Left renal cortex interstitium (tissue), 4 donors: ENCODE measurements at places on chromosomes 6 and 20.
A peak's percentile ranks its signal among the peaks of the same experiment; 100 is the strongest.

DNA sequence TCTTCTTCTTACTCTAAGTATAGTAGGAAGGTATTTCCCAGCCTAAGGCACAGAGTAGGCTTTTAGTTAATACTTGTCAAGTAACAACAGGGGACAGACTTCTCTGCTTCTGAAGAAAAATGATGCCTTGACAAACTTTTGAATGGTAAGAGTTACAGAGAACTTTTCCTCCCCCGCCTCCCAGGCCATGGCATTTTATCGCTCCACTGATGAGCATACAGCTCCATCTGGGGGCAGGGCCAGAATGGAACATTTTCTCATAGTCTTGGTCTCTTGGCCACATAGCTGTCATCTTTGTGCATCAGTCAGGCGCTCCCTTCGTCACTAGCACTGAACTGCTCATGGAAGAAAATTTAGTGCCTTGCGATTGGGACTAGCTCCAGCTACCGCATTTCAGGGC is 1066.8 kb upstream of the CITED2 start:
- peak; percentile 51 for DNase-seq

DNA sequence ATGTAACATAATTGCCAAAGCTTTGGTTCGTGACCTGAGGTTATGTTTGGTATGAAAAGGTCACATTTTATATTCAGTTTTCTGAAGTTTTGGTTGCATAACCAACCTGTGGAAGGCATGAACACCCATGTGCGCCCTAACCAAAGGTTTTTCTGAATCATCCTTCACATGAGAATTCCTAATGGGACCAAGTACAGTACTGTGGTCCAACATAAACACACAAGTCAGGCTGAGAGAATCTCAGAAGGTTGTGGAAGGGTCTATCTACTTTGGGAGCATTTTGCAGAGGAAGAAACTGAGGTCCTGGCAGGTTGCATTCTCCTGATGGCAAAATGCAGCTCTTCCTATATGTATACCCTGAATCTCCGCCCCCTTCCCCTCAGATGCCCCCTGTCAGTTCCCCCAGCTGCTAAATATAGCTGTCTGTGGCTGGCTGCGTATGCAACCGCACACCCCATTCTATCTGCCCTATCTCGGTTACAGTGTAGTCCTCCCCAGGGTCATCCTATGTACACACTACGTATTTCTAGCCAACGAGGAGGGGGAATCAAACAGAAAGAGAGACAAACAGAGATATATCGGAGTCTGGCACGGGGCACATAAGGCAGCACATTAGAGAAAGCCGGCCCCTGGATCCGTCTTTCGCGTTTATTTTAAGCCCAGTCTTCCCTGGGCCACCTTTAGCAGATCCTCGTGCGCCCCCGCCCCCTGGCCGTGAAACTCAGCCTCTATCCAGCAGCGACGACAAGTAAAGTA is 547 bp upstream of the ESR1 start:
- DNase-seq: no peak

GRCh38 chr6:149909701-149910470 is 12.0 kb upstream of the RAET1E start:
- DNase-seq: no peak

- no peak for DNase-seq
These were observed 645.8 kb upstream of the ARID1B start for GRCh38 chr6:156131221-156131903.

GRCh38 chr20:61230166-61230565 is 21.9 kb upstream of the CDH4 start:
- no peak for DNase-seq

GRCh38 chr6:25122001-25122400 is 157.2 kb upstream of the CARMIL1 start:
- DNase-seq: no peak

GRCh38 chr6:22529866-22530265 is 39.5 kb upstream of the HDGFL1 start:
- no peak for DNase-seq

- no peak for DNase-seq
These were observed 1.1 kb upstream of the SLC4A11 start for GRCh38 chr20:3239867-3240775.

GRCh38 chr20:10982692-10983091 is 308.9 kb upstream of the JAG1 start:
- no peak for DNase-seq

- no peak for DNase-seq
These were observed 1.5 kb downstream of the CD2AP start for GRCh38 chr6:47479140-47479508.

- no peak for DNase-seq
These were observed 9.8 kb downstream of the REPS1 start for GRCh38 chr6:138978229-138978628.
